ENCODE measurements at places on chromosomes 1 and 21.

- no peak for DNase-seq
These were observed 29.0 kb downstream of the MRPL39 start for GRCh38 chr21:25578056-25578961.

DNA sequence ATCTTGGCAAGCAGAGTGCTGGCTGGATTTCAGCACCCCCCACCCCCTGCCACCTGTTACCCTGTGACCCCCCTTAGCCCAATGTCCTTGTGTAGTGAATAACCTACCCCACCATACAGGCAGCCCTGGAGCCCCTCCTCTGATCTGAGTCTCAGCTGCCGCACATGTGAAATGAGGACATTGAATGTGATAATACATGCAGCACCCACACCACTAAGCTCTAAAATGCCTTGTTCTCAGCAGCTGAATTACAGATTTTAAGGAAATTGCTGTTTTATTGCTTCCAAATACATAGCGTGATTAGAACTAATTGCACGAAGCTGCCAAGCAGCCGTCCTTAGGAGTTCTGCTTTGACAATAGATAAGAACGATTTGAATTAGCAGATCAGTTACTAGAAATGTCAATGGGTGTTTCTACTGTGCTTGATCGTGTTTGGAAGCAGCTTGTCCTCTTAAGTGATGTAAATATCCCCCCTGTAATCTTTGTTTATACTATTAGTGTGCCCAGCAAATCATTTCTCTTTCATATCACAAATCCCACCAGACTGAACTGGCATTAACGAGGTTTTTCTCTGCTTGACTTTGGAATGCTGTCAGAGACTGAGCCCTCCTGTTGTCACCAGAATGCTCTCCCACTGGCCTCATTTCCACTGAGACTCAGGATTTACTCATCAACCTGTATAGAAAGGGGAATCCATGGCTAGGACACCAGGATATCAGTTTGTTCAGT lies 4.9 kb downstream of the SLAMF8 start:
- DNase-seq = no peak

GRCh38 chr1:207644166-207644851 lies 624 bp upstream of the CR1L start:
- no peak for DNase-seq

DNA sequence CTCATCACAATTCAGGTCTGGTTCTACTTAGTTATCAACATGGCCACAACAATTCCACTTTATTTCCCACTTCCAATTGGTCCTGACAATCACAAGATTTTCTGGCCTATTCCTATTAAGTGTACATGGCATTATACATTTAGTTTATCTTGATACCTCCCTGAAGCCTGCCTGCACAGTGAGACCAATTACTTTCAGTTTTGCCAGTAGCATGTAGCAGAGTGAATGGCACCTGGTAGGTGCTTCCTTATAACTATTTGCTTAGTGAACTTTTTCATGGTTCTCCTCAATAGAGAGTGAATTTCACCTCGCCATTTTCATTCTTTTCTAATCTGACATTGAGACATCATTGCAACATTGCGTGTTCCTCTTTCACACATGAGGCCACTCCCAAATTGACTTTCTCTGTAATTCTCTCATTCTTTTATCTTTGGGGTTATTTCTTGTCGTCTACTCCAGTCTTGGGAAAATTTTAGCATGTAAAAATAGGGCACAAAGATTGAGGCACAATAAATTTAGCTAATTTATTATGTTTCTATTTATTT lies 124.3 kb downstream of the DISC1 start:
- DNase-seq = no peak

DNA sequence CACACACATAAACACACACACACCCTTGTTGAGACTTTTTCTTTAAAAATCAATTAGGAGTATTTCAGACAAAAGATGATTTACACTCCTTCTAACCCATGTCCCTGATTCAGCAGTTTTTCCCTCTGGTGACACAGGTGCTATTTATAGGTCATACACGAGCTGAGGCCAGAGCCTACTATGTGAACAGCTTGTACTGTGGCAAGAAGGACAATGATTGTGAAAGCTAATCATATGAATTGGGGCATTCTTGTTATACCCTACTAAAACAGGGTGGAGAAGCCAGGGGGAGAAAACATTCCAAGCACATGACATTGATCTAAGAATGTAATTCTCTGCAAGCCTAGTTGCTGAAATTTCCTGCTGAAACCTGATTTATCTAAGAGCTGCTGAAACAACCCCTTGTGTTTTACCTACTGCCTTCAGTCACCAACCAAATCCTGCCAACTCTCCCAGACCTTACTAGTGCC lies 60.3 kb downstream of the XCL1 start:
- DNase-seq = no peak

Data from GM04504 (cell line).